A549 treated with AZD2906 at 1 μM for 4 hours (cell line): ENCODE measurements at places on chromosomes 6 and 20. TPM values are rescaled to one million over a fixed set of nuclear protein-coding genes. Genes with fewer than 3 reads are reported as not detected.

Gene RGS17
- total RNA-seq, result 4.7 to 6.3 TPM (median 5.8 TPM) in 5 replicates

Gene TOX2
- total RNA-seq, result 11.6 to 15.6 TPM (median 13.8 TPM) in 5 replicates

Gene SLC17A2
- total RNA-seq, result not detected in 5 replicates

Gene EGFL8
- 0.56 to 1.9 TPM (median 1.9 TPM) in 5 replicates for total RNA-seq

Gene RBPJL
- total RNA-seq, result not detected in 5 replicates

Gene PMEPA1
- 149 to 316 TPM (median 292 TPM) in 5 replicates for total RNA-seq

Gene NSFL1C
- total RNA-seq, result 105 to 128 TPM (median 113 TPM) in 5 replicates

Gene EPB41L1
- 64.2 to 80.1 TPM (median 76.8 TPM) in 5 replicates for total RNA-seq

Gene CST2
- total RNA-seq, result 0.84 to 1.6 TPM (median 1.4 TPM) in 5 replicates

Gene HCK
- 0.05 to 0.11 TPM (median 0.06 TPM) in 5 replicates for total RNA-seq

Gene CST5
- not detected in 5 replicates for total RNA-seq

Gene PPARD
- 5.1 to 6.6 TPM (median 6.3 TPM) in 5 replicates for total RNA-seq

Gene NKX2-2
- not detected in 5 replicates for total RNA-seq

Gene RNF114
- total RNA-seq, result 53.7 to 61.6 TPM (median 58.4 TPM) in 5 replicates

Gene PRPH2
- not detected in 5 replicates for total RNA-seq

Gene HLA-DPB1
- not detected in 5 replicates for total RNA-seq

Gene KCNK16
- total RNA-seq, result not detected in 5 replicates

Gene COL12A1
- total RNA-seq, result 3.9 to 6.2 TPM (median 4.8 TPM) in 5 replicates

Gene MEI4
- not detected in 5 replicates for total RNA-seq

Gene MUC21
- 0.03 to 0.04 TPM in 2 of 5 replicates, not detected in the others for total RNA-seq

Gene SNPH
- total RNA-seq, result 3.3 to 4.7 TPM (median 4.2 TPM) in 5 replicates

Gene DEFB132
- total RNA-seq, result not detected in 5 replicates

Gene FOXF2
- total RNA-seq, result 14.7 to 21.0 TPM (median 19.6 TPM) in 5 replicates

Gene ELOVL4
- 1.4 to 1.7 TPM (median 1.6 TPM) in 5 replicates for total RNA-seq

Gene BHLHE23
- total RNA-seq, result not detected in 5 replicates

Gene MCHR2
- total RNA-seq, result not detected in 5 replicates

Gene TNFRSF6B
- total RNA-seq, result 0.22 to 0.87 TPM (median 0.69 TPM) in 5 replicates
